ENCODE measurements at places on chromosomes 2 and 18. TPM values are rescaled to one million over a fixed set of nuclear protein-coding genes. Genes with fewer than 3 reads are reported as not detected.

- no peak for DNase-seq
These were observed 12.9 kb downstream of the SMYD1 start for GRCh38 chr2:88080545-88080944.

- no peak for DNase-seq
These were observed 1277.0 kb upstream of the SLC39A10 start for GRCh38 chr2:194380011-194380410.

DNA sequence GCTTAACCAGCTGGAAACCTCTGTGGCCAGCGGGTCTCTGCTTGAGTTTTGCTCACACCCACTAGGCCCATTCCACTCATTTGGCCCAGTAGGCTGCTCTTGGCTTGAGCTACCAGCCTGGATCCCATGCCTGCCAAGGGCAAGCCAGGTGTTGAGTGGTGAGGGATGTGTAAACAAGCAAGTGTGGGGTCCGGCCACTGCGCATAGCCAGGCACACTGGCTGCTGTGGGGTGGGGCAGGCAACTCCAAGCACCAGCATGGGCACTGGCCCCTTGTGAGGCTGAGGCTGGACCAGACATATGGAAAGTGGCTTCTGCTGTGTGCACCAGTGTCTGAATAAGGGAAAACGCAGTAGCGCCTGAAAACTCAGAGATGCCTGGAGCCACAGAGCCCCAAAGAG, 732.7 kb downstream of the NR4A2 start:
- no peak for DNase-seq

DNA sequence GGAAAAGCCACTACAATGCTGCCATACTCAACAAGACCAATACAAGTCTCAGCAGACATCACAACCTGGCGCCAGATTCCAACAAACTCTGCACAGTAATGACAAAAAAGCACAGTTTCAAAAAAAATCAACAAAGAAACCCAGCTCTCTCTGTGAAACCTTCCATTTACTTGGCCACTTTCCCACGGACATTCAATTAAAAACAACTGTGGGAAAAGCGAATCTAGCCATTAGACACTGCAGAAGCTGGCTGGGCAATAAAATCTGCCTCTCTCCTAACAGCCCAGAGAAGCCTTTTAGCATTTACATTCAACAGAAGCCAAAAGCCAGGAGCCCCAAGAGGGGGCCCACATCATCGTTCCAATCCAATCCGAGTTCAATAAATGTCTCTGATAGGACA, 128.9 kb downstream of the HDAC4 start:
- DNase-seq: no peak

- no peak for DNase-seq
These were observed 78.3 kb downstream of the RNF144A start for GRCh38 chr2:6995391-6996097.

- DNase-seq: no peak
These were observed 369.3 kb upstream of the KLHL29 start for GRCh38 chr2:23015651-23016200.

- peak; percentile 33 for DNase-seq
These were observed 857 bp downstream of the DYM start for GRCh38 chr18:49459404-49460171.

DNA sequence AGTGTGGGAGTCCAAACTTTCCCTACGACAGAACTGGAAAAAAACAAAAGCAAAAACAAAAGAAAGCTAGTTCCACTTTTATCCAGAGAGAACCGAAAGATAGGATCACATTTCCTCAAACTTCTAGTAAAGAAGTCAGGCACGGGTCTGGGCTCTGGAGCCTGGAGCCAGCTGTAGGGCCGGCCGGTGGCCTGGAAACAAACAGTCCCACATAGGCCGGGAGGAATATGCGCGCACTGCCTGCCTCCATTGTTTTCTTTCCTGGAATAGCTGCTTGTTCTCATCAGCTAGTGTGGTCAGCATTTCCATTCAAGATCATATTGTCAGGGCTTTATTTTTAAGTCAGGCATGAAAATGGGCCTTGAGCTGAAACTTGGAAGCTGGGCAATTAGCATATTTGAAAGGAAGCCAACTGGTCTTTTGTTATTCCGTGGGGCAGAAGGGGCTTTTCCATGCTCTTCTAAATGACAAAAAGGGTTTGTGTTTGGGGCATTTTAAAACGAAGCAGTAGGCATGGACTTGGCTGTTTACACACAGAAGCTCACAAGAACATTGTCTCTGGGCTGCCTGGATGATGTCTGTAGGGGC, 58.7 kb upstream of the RFX8 start:
- no peak for DNase-seq

DNA sequence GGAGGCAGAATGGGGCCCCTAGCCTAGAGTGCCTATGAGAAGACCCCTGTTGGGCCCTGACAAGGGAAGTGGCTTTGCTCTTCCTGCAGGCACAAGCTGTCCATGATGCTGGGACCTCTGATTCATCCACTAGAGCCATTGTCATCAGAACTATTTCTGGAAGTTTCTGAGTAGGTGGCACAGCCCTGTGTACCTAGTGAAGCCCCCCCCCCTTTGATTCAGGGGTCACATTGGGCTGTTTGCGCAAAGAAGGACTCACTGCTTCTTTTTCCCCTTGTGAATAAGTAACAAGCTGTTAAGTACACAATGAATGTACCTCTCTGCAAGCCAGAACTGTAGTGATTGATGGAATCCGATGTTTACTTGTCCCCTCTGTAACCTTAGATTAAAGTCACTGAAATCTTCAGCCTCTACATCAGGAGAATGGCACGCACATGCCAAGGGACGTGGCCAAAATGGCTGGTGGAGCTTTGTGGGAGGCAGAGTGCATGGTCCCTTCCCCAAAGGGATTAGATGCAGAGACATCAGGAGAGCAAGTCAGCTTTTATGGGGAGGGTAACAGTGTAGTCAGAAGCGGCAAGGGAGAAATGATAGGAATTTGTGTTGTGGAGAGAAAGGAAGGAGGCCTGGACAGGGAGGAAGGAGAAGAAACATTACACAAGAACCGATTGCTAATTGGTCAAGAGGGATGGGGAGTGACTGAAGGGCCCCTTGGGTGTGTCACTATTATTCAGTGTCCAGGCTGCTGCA, 267.6 kb upstream of the RAB12 start:
- no peak for DNase-seq

Gene NDC80
- total RNA-seq: 96.5 TPM

- DNase-seq: no peak
These were observed 111.4 kb upstream of the GATA6 start for GRCh38 chr18:22057908-22058527.

DNA sequence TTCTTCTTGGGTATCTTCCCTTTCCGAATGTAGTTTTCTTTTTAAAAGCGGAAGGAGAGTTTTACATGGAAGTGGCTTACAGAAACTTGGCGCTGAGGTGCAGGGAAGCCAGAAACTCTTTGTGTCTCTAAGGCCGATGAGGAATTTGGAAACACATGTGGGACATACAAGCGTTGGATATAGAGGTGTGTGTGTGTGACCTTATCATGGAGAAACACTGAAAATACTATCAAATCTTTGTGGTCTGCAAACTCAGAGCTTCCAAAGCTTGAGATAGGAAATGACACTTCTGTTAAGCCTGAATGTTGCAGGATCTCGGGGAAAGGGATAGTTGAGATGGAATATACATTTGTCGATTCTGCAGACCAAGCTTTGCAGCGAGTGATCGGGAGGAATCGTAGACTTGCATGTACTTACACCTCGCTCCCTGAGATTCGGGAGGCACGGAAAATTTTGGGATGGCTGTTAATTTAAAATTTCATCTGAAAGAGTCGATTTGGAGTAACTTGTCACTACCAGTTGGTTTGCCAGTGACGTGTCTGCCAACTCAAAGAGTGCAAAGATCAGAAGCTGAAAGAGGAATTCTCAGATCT, 1.0 kb downstream of the NAB1 start:
- DNase-seq: no peak

DNA sequence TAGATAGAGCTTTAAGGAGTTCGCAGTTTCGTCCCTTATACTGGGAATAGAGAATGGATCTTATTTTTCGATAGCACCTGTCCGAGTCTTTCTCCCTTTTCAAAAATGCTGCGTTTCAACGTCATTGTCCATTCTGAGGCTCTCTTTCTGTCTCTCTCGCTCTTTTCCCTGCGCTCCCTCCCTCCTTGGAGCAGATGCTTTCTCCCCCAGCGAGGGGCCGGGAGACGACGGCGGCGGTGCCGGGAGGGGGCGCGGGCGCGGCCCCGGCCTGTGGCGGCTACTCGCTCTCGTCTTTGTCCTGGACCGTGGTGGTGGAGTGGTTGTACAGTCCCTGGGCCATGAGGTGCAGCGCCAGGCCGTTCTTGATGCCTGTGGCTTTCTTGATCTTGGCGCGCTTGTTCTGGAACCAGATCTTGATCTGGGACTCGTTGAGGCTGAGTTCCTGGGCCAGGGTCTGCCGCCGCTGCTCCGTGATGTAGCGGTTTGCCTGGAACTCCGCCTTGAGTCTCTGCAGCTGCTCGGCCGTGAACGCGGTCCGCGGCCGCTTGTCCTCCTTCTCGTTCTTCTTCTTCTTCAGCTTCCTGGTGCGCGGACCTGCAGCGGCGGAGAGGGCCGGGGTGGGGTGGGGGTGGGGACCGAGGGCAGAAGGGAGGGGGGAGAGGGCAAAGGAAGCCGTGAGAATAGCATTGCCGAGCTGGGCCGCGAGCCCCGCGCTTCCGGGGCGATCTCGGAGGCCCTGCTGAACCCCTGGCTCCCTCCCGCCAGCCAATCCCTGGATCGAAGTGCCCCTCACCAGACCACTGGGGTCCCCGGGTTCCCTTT, 4.6 kb downstream of the EN1 start:
- DNase-seq: no peak

- DNase-seq: no peak
These were observed 100.7 kb upstream of the RNU4ATAC start for GRCh38 chr2:121429927-121430520.

Gene DPYSL5
- total RNA-seq: not detected

GRCh38 chr2:109648041-109648527, 33.9 kb downstream of the SOWAHC start:
- DNase-seq: no peak

- no peak for DNase-seq
These were observed 730 bp downstream of the B3GNT7 start for GRCh38 chr2:231396058-231396821.

DNA sequence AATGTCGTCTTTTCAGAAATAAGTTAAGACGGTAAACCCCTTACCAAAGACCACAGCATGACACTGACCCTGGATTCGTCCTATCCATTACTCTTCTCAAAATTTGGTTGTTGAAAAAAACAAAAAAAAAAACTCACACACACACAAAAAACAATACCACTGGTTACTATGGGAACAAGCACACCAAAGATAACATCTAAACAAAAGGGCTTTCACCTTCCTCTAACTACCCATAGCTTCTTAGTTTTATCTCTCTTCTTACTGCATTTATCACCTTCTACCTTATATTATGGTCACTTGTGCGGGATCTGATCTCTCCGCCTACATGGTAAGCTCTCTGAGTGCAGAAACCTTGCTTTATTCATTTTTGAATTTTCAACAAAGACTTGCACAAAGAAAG, 192.7 kb downstream of the STK39 start:
- DNase-seq: no peak

All from activated CD4-positive, alpha-beta T cell treated with anti-CD3 and anti-CD28 coated beads, Interleukin-2, amount 10 ng/mL, durations not matched to agents 7 days and 5 days (primary cell).